KG1 (cell line): ENCODE measurements at places on chromosomes 1 and 21.

DNA sequence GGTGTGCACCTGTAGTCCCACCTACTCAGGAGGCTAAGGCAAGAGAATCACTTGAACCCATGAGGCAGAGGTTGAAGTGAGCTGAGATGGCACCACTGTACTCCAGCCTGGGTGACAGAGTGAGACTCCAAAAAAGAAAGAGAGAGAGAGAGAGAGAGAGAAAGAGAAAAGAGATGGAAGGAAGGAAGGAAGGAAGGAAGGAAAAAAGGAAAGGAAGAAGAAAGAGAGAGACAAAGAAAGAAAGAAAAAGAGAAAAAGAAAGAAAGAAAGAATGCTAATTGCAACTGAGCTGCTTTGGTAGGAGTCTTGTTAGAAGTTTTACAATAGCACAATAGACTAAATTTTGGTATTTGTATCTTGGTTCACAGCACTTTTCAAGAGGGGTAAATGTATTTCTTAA is 25.7 kb downstream of the TESK2 start:
- no peak for DNase-seq

- no peak for DNase-seq
These were observed 3.3 kb downstream of the TMEM51 start for GRCh38 chr1:15156807-15157380.

DNA sequence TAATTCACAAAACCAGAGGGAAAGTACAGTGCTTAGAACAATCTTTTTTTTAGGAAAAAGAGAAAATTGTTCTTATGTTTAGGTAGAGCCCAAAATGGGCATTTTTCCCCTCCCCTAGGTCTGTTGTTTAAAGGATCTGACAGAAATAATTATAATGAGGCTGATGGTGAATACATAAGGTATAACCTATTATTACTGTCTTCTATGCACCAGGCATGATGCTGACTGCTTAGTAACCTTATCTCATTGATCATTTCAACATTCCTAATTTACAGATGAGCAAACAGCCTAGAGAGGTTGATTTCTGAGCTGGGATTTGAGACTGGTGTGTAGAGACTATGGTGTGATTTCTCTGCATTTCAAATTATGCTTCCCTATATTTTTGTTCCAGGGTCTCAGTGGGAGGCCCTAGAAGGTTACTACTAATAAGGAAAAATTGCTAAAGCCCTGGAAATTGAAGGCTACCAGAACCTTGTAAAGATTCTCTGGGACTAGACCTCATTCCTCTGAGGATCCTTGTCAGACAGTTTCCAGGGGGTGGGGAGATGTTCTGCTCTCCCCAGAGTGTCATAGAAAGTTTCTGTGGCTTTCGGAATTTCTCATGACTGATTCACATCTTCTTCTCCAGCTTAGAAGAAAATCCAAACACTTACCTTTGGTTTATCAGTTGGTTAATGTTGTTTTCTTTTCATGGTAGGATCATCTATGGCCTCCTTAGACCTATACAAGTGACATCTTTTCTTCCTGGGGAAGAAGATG is 44.9 kb downstream of the ROR1 start:
- no peak for DNase-seq

DNA sequence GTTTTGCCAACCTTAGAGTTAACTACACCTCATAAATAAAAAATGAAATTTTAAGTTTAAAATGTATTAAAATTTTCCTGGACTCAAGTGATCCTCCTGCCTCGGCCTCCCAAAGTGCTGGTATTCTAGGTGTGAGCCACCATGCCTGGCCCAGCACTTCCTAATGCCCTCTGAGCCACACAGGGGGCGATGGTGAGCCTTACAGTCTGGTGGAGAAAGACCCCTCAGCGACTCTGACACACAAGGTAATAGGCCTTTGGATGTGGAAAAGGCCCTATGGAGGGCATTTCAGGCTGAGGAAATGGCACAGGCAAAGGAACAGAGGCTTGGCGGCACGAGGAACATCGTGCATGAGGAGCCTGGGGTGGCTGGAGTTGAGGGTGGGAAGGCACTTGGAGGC is 6.7 kb downstream of the CITED4 start:
- no peak for DNase-seq

GRCh38 chr1:54266908-54267307 is 66.9 kb downstream of the MRPL37 start:
- DNase-seq: no peak

GRCh38 chr1:41629571-41629970 is 145.1 kb upstream of the EDN2 start:
- DNase-seq: no peak

DNA sequence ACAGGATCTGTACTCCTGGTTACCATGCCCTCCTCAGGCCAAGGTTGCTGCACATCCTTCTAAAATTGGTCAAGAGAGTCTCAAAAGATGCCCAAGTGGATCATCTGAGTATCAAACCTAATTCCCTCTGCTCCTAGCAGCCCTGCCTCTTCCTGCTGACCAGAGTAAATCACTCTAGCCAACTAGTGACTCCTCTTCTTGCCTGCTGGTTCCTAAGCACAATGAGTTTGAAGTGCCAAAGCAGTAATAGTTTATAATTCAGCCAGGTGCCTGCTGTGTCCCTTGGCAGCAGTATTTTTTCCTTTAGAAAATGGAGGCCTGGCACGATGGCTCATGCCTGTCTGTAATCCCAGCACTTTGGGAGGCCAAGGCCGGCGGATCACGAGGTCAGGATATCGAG is 137.9 kb upstream of the CAMK1G start:
- DNase-seq: no peak

DNA sequence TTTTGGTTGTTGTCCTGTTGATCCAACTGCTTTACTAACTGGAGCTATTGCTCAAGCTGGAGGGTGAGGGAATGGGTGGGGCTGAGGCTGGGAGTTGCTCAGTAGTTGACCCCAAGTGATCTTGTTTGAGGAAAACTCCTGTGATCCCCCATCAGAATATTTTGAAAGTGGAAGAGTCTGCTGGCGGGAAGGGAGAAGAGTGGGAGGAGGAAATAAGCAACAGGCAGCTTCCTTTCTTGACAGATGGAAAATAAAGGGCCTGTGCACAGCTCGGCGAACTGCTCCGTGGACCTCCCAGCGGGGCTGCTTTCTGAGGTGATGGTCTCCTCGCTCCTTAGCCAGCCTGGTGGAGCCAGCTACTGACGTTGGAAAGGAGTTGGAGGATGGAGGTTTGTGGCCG is 199.1 kb upstream of the LMO4 start:
- DNase-seq: no peak

DNA sequence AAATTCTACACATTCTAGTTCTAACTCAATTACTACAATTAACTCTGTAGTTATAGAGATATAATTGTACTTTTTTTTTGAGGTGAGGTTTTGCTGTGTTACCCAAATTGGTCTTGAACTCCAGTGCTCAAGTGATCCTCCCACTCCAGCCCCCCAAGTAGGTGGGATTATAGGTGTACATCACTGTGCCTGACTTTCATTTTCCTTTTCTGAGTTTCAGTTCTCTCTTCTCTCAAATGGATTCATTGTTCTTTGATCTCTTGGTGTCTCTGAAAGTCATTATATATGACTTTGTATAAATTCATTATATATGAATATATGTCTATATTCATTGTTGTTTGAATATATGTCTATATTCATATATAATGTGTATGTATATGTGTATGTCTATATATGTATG is 74.0 kb upstream of the GALNT2 start:
- no peak for DNase-seq

DNA sequence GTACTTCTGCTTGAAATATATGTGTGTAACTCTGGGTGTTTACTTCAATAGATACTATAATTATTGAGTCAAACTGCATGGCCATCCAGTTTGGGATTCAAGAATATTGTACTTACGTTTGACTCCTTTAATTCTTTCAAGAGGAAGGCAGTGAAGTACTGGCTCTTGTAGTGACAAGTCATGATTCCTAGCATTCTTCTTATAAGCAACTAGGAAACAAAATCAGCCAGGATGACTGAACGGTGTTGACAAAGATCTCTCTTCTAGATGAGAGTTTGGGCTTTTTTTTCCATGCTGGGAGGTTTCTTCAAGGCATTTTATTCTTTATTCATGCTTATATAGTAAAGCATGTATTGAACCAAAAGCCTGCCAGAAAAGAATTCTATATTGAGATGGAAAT is 58.3 kb downstream of the CLEC20A start:
- DNase-seq: no peak

GRCh38 chr1:171506525-171507304 is 21.4 kb downstream of the PRRC2C start:
- DNase-seq: no peak

DNA sequence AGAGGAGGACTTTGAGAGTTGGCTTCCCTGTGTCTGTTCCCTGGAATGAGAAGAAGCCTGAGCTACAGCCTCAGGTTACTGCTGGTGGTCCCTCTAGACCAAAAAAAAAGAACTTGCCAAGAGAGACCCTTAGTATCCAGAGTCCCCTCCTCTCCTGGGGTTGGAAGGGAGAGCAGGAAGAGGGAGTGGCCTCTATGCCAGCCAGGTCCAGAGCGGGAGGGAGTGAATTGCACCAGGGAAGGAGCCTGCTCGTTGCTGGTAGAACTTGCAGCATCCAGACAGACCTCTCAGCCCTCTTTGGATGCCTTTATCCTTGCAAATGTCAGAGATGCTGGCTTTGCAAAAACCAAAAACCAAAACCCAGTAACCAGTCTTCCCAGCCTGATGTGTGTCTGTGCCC is 491.3 kb upstream of the VAMP3 start:
- no peak for DNase-seq

DNA sequence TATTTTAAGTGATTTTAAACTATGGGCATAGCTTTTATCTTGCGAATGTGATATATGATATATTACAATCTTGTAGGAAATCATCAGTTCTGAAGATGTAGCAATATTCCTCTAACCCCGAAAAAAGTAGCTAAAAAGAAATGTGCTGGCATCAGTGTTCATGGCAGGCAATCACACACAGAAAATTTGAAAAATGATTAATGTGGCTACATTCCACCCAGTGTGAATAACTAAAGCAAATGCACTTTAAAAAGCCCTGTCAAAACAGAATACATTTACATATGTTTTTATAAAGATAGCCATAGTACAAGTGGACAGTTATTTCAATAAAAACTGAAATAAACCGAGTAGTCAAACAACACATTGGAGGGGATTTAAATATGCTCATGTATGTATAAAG is 260.2 kb downstream of the HHAT start:
- DNase-seq: no peak

GRCh38 chr21:34498623-34499022 is 13.4 kb downstream of the KCNE1 start:
- no peak for DNase-seq

DNA sequence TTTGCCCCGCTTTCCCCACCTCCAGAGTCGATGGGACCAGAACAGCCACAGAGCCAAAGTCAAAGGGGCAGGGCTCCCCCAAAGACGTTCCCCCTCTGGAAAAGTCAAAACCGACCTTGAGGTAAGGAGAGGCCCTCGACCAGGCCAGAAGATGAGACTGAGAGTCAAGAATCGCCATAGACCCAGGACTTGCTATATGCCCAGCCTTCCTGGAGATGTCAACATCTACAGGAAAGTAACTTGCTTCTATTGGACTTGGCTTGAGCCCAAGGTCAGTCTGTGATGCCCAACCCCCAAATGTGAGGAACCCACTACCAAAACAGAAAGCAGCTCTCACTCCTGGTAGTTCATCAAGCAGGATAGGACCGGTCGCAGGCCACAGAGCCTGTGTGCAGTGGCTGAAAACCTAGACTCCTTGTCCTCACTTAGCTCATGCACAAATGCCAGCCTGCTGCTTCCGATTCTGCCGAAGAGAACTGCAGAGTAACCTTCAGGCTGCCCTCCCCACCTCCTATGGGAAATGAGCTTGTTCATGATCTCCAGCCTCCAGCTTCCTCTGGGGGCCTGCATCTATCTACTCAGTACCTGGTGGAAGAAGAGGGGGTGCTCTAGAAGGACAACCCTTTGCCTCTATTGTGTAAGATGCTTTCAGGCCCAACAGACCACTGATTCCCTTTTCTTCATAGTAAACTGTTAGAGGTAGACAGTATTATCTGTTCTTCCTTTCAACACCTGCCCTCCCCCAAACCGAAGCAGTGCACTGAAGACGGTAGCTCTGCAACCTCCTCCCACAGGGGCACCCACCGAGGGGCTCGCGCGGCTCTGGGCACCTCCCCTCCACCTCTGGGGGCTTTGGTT is 1.4 kb downstream of the ACOT7 start:
- no peak for DNase-seq

DNA sequence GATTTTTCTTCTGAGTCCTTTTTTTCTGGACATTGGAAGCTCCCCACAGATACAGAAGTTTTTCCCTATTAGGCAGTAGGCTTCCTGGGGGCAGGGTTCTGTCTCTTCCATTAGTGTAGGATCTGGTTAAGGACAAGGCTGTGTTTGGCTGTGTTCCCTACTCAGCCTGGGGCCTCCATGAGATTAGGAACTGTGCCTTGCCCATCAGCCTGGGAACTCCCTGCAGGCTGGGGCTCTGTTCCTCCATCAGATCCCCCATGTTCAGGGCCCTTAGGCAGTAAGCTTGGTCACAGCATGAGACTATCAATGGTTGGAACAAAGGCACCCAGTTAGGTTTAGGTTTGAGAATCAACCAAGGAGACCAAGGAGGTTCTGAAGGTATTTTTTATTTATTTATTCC is 22.7 kb downstream of the NAV1 start:
- DNase-seq: no peak

GRCh38 chr1:184890539-184890973 is 83.8 kb downstream of the NIBAN1 start:
- no peak for DNase-seq

DNA sequence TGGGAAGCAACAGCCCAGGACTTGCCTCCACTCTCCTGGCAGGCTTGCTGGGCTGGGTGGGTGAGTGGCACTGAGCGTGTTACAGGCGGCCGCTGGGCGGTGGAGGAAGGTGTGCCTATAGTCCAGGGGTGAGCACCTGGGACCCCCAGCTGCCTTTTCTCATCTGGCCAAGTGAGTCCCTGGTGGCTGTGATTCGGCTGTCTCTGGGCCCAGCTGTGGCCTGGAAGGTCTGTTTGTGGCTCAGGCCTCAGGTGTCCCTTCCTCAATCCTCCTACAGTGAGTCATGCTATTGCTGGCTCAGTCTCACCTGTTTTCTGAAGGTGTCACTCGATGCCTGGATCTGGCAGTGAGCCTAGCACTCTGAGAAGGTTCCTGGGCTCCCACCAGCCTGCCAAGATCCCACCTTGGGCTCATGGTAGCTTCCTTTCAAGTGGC is 564.2 kb downstream of the PTPRU start:
- no peak for DNase-seq

GRCh38 chr1:166895766-166896165 is 19.7 kb upstream of the TADA1 start:
- no peak for DNase-seq

- no peak for DNase-seq
These were observed 432 bp downstream of the AKT3 start for GRCh38 chr1:243849421-243850201.

- DNase-seq: no peak
These were observed 33.9 kb downstream of the LRRC52 start for GRCh38 chr1:165577707-165578106.

DNA sequence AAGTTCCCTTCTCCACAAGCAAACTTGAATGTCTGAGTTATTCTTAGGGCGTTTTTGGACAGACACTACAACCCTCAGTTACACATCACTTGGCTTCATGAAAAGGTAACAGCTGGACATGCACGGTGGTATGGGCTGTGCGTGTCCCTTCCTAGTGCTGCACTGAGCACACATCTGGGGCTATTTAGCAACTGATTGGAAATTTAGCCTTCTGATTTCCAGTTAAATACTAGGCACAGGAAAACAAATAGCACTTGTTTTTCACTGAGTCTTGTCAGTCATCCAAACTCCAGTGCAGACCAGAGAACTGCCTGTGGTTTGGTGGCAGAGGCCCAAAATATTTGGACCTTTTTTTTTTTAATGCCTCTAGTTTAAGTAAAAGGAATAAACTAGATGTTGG is 134.7 kb downstream of the TGFBR3 start:
- no peak for DNase-seq

GRCh38 chr1:167438171-167439138 is 79.9 kb downstream of the CD247 start:
- DNase-seq: no peak
